ENCODE measurements at places on chromosomes 7 and 10.

GRCh38 chr10:35328404-35329037 lies 7.8 kb upstream of the CCNY start:
- DNase-seq, result no peak

GRCh38 chr7:48058990-48059389 lies 23.6 kb downstream of the C7orf57 start:
- no peak for DNase-seq

DNA sequence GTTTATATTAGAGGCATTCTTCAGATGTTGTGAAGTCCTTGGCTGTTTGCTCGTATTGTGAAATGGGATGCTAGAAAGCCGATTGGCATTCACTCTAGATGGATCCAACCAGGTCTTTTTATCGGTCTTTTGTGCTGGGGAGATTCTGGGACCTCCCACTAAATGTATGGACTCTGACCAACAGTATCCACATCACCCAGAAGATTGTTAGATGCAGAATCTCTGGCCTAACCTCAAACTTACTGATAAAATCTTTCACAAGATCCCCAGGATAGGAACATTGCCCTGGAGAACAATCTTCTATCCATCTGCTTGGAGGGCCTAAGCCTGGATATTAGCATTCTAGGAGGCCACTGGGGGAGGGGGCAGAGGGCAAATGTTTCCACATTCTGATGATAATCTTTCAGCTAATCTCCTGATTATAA lies 160.9 kb downstream of the PLXDC2 start:
- no peak for DNase-seq

- peak; percentile 24 for DNase-seq
These were observed 60.8 kb downstream of the LARP4B start for GRCh38 chr10:870564-871166.

- DNase-seq, result no peak
These were observed 103.5 kb upstream of the CCDC6 start for GRCh38 chr10:60009710-60010383.

GRCh38 chr7:39317107-39317506 lies 249.1 kb upstream of the YAE1 start:
- no peak for DNase-seq

DNA sequence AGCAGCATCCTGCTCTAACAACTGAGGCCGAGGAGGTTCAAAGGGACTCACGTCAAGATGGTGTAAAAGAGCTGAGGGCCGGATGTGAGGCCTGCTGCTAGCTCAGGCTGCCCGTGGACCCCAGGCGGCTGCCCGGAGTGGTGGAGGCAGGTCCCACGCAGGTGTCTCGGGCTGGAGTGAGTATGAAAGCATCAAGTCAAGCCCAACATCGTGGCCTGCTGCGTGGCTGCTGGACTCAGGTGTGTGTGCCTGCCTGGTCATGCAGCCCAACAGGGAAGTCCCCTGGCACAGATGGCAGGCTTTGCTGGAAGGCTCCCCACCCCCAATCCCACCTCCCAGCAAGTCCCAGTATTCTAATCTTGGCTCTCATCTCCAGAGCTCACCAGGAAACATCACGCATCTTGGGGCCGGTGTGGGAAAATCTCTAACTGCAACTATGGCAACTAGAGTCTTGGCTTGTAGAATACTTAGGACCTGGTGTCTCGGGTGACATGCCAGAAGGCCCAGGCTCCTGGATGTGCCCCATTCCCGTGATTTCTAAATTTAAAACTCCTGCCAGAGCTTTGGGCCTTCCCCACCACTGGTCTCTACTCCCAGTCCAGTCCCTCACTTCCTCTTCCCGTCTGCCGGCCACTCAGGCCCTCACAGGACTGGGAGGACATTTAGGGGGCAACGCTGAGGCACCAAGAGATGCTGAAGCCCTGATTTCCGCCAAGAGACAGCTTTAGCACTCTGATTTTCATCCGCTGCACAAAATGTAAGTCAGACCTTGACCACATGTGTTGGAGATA lies 85.9 kb downstream of the PRKAG2 start:
- DNase-seq, result no peak

DNA sequence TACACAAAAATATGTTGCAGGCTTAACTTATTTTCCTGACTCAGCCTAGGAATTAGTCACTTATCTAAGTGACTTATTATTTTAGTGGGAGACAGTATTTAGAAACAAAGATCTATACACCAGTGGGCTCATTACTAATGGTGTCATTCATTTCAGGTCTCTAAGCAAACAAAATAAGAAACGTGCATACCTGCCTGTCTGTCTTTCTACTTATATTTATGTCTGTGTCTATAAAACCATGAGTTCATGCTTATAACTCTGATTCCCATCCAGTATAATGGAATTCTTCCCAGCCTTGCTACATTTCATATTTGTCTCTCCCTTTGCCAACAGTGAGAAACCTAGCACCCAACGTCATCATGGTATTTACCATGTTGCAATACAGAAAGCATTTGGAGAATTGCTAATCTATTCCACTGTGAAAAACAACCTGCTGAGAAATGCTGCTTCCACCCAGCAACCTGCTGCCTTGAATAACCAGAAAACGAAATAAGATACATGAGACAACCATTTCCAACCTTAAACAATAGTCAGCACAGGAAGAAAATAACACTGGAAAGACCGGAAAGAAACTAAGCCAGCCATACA lies 501.0 kb downstream of the GLRX3 start:
- no peak for DNase-seq

DNA sequence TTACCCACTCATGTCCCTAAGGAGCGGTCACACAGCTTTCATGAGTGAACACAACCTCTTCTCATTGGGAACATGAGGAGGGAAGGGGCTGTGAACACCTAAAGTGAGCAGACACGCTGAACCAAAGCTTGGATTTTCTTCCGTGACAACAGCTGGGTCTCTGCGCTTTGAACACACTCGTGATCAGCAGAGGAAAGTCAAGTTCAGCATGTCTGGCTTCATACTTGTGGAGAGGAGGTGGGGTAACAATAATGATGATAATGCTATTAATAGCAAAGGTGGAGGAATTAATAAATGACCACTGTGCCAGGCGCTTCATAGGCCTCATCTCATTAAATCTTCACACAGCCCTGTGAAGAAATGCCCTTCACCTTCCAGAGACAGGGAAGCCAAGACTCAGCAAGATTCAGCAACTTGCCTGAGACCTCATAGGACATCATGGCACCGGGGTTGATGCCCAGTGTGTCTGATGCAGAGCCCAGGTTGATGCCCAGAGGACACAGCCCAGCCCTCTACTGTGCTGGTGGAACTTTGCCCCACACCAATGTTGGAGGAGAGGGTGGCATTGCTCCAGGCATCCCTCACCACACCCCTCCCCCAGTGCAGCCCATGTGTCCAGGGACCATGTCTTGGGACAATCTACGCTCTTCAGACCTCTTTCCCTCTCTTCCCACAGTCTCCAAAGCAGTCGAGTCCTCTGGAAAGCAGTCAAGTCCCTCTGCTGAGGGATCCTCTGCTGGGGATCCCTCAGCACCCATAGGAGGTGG lies 40.6 kb downstream of the GSDME start:
- no peak for DNase-seq

GRCh38 chr7:36659638-36660341 lies 64.5 kb downstream of the AOAH start:
- no peak for DNase-seq

- DNase-seq, result no peak
These were observed 96.3 kb downstream of the BICC1 start for GRCh38 chr10:58608826-58609531.

- DNase-seq, result peak; percentile 6
These were observed 5.1 kb downstream of the ELFN1 start for GRCh38 chr7:1675036-1675671.

- DNase-seq, result no peak
These were observed 126.6 kb upstream of the RAB11FIP2 start for GRCh38 chr10:118173296-118173695.

- DNase-seq, result no peak
These were observed 208.8 kb downstream of the SEMA3A start for GRCh38 chr7:83985821-83986220.

DNA sequence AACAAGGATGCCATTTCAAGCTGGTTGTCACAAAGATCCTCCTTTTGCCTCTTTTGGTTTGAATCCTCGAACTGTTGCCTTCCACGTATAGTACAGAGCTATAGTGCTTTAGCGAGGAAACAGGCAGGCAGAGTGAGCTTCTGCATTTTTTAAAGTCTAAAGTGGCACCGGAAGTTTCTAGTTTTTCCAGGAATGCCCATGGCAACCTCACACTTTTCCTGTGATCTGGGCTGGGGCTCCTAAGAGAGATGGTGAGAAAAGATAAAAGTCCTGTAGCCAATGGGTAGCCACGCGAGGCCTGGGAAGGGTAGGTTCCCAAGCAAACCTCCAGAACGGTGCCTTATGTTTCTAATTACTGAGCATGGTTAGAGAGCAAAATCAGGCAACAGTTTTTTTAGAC lies 76.7 kb downstream of the CALD1 start:
- no peak for DNase-seq

GRCh38 chr7:130867581-130868136 lies 133.7 kb upstream of the KLF14 start:
- no peak for DNase-seq

DNA sequence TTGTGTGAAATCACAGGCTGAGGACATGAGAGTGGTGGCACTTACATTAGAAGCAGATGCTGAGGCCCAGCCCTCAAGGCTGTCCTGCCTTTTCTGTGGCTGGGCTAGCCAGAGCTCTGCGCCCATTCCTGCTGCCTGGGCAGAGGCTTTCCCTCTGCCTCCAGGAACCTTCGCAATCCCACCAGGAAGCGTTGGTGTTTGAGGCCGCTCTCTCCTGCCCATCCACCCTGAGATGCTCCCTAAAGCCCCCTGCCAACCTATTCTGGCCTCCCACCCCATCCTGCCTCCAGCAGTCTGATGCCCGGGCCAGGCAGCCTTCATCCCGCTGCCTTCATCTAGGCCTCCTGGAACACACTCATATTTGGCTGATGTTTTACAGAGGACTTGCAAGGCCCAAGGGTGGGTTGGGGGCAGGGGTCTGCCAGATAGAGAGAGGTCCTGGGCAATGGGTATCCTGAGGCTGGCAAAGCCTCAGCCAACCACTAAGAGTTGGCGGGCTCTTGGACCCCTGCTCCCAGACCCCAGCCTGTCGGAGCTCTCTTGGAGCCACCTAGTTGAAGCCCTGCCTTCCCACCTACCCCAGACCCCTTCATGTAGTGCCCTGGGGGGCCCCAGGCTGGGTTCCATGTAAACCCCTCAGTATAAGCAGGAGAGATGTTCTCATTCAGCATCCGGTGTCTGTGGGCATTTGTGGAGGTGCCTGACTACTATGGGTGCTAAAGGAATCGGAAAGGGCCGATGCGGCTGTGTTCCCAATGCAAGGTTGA lies 32.7 kb downstream of the LDB3 start:
- DNase-seq, result no peak

DNA sequence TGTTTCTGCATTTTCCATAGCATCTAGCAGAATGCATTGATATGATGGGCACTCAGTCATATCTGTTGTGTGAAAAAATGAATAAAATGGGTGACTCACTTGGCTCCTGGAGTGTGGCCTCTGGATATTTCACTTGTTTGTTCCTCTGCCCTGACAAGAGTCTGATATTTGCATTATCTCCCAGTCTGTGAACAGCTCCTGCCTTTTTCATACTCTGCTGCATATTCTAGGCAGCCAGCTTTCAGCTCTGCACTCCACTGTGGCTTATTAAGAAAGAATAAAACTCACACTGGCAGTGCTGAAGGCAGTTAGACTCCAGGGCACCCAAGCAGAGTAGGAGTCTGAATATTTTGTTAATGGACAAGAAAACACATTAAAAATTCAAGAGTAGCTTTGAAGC lies 623.9 kb downstream of the SORCS1 start:
- DNase-seq, result no peak
